ENCODE measurements at places on chromosomes 3 and 15.

GRCh38 chr15:59918994-59919951, 84.8 kb upstream of the FOXB1 start:
- peak; percentile 68 for DNase-seq

GRCh38 chr3:119148493-119149180, 2.7 kb downstream of the TEX55 start:
- DNase-seq = no peak

GRCh38 chr3:189149203-189149602, 22.6 kb upstream of the TPRG1 start:
- DNase-seq = no peak

DNA sequence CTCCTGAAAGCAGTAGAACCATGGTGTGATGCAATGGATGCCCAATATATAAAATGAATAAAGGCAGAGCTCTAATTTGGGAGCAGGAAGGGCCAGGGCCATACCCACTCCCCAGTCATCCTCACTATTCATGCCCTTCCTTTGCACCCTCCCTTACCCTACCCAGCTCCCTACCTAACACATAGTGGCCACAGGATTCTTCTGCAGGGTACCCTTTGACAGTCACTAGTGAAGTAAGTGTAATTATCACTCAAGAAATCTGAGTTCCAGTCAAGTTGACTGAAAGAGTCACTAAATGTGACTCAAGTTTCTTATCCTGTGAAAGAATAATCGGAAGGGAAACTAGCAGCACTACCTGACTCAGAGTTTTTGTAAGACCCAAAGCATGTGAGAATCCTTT, 69.2 kb downstream of the RASA2 start:
- DNase-seq = no peak
